ENCODE measurements at places on chromosomes 5 and 9. TPM values are rescaled to one million over a fixed set of nuclear protein-coding genes. Genes with fewer than 3 reads are reported as not detected.

DNA sequence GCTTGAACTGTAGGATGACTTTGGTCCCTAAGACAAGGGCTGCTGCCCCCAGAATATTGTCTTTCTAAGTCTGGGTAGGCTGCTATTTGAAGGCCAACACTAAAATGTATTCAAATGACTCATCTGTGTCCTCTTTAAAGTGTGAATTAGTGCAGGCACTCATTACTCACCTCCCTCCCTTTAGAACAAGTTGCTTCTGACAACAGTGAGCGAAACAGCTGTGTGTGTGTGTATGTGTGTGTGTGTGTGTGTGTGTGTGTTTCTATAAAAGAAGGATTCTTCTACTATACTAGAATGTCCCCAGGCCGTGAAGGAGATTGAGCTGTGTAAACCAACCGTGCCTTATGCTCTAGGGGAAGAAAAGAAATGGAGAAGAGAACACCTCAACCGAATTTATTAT lies 1337.2 kb downstream of the PTPRD start:
- H3K36me3 ChIP-seq: no peaks in the 10 kb centered on the region
- no peaks in the 10 kb centered on the region for H3K27me3 ChIP-seq
- no peak overlapping the region for H3K27ac ChIP-seq
- H3K4me1 ChIP-seq: no peaks in the 10 kb centered on the region
- no peak overlapping the region for H3K4me3 ChIP-seq
- DNase-seq: no peak

DNA sequence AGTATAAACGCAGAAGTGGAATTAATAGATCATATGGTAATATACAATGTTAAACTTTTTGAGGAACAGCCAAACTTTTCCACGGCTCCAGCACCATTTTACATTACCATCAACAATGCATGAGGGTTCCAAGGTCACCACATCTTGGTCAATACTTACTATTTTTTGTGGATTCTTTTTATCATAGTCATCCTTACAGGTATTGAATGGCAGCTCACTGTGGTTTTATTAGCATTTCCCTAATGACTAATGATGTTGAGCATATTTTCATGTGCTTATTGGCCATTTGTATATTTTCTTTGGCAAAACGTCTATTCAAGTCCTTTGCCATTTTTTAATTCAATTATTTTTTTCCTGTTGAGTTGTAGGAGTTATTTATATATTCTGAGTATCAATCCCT lies 14.1 kb upstream of the RAPGEF6 start:
- H3K4me3 ChIP-seq: no peak overlapping the region
- H3K36me3 ChIP-seq: peaks cover 3% of the 10 kb centered on the region
- no peak overlapping the region for H3K27ac ChIP-seq
- H3K27me3 ChIP-seq: no peaks in the 10 kb centered on the region
- no peak for DNase-seq

The SLIT3 gene
- 5.9 TPM for total RNA-seq

- no peak overlapping the region for H3K27ac ChIP-seq
- H3K36me3 ChIP-seq: no peaks in the 10 kb centered on the region
- peaks cover 25% of the 10 kb centered on the region for H3K4me1 ChIP-seq
- no peak overlapping the region for H3K4me3 ChIP-seq
Measured at GRCh38 chr9:136550439-136551289, 4.8 kb upstream of the NOTCH1 start.

- H3K27me3 ChIP-seq: peaks cover 4% of the 10 kb centered on the region
- H3K27ac ChIP-seq: no peak overlapping the region
- no peak for DNase-seq
- H3K4me1 ChIP-seq: no peaks in the 10 kb centered on the region
Measured at GRCh38 chr9:85420750-85421149, 321.0 kb downstream of the AGTPBP1 start.

- H3K4me1 ChIP-seq: peaks cover 38% of the 10 kb centered on the region
- H3K36me3 ChIP-seq: no peaks in the 10 kb centered on the region
- no peak for DNase-seq
- H3K27me3 ChIP-seq: no peaks in the 10 kb centered on the region
- peak overlapping the region; percentile 81 for H3K27ac ChIP-seq
Measured at GRCh38 chr9:16625811-16626210, 244.7 kb downstream of the BNC2 start.

Data from psoas muscle (tissue), 8 donors.